Fibroblast of skin of abdomen (primary cell): ENCODE measurements at places on chromosomes 12 and 14.
A peak's percentile ranks its signal among the peaks of the same experiment; 100 is the strongest.

DNA sequence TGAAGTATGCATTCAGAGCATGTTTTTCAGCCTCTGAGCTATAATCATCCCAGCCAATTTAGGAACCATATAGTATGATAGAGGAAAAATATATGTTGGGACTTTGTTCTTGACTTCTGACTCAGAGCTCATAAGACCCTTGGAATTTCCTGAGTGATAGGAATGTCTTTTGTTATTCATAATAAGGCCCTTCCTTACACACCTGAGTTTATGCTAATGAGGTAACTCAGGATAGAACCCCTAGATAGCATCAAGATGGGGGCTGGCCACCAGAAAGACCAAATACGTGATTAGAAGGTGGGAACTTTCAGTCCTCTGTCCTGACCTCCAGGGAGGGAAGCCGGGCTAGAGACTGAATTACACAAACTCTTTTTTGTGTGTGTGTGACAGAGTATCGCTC is 32.4 kb upstream of the PLEK2 start:
- DNase-seq, result no peak

- no peak for DNase-seq
These were observed 315.3 kb downstream of the BCL11B start for GRCh38 chr14:98956661-98957060.

GRCh38 chr14:93950948-93951634 is 23.9 kb downstream of the FAM181A start:
- DNase-seq, result no peak

GRCh38 chr12:67161322-67161918 is 107.7 kb upstream of the CAND1 start:
- DNase-seq, result peak; percentile 23

DNA sequence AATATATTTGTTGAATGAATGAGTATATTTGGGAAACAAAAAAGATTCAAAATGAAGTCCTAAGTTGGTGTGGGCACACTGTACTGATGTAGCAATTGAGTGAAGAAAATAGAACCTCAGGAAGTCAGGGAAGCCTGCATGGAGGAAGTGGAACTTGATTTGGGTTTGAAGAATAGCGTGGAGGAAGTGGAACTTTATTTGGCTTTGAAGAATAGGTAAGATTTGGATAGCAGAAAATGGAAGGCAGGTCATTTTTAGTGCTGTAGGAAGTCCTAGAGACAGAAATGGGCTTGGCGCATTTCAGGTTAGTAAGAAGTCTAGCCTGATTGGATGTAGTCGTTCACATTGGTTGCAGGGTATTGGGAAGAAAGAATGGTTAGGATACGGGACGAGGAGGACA is 5.4 kb downstream of the C12orf75 start:
- no peak for DNase-seq

DNA sequence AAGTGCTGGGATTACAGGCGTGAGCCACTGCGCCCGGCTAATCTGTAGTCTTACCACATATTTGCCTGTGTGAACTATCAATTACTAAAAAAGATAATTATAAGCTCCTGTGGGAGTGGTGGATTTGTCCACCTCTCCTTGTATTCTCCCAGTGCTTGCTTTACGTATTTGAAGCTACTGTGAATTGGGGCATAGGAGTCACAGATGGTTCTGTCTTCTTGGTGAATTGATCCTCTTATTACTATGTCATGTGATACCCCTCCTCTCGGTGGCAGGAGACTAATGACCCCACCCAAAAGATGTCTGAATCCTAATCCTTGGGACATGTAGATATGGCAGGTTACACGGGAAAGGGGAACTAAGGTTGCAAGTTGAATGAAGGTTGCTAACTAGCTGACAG is 11.8 kb downstream of the GPR132 start:
- DNase-seq, result no peak

GRCh38 chr14:91354221-91354916 is 63.3 kb downstream of the CCDC88C start:
- peak; percentile 33 for DNase-seq

- DNase-seq, result peak; percentile 62
These were observed 55.2 kb downstream of the SLC38A4 start for GRCh38 chr12:46770501-46771183.

GRCh38 chr14:92427096-92427495 is 86.5 kb upstream of the RIN3 start:
- no peak for DNase-seq
